CD14-positive monocyte (primary cell): ENCODE measurements at places on chromosomes 3 and 15.
A peak's percentile ranks its signal among the peaks of the same experiment; 100 is the strongest.

GRCh38 chr3:52373676-52374075 lies 57.6 kb downstream of the DNAH1 start:
- DNase-seq, result no peak

DNA sequence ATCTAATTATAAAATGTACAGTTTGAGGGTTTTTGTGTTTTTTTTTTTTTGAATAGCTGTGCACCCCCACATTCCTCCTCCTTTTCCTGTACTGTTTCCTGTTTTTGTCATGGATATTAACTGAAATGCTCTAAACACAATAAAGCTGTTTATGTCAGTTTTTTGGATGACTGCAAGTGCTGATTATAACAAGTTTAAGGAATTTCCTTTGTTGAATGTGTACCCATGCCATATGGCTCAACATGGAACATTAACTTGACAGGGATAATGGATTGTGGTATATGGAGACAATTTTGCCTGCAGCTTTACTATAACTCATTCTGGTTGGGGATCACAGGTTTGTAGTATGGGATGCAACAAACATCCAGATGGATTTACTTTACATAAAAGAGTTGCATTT lies 216.4 kb downstream of the TCF12 start:
- no peak for DNase-seq

- no peak for DNase-seq
These were observed 159.8 kb downstream of the ADAMTSL3 start for GRCh38 chr15:83813682-83814081.

GRCh38 chr3:10223676-10224639 lies 24.3 kb upstream of the TATDN2 start:
- DNase-seq, result peak; percentile 78

DNA sequence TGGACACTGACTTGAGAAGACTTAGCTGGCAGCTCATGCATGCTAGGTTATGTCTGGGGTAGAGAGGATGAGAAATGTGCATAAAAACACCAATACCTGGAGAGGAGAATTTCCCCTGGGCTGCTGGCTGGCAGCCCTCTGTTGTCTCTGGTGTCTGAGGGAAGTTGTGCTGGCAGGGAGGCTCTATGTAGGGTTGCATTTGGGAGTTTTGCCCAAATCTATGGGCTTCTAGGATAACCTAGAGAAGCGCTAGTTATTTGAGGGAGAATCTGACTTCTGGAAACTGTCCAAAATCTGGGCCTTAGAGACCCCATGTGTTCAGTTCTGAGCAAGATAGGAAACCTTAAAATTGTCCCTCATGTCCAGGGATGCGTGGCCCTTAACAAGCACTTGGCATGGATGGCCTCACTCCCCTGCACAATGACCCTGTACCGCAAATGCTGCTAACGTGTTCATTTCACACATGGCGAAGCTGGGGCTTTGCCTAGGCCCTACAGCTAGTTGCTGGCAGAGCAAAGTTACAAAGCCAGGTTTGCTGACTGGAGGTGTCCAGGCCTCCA lies 70.3 kb upstream of the ATP2B2 start:
- no peak for DNase-seq

GRCh38 chr3:106688464-106688863 lies 688.8 kb upstream of the CCDC54 start:
- DNase-seq, result no peak

- DNase-seq, result peak; percentile 13
These were observed 10.4 kb downstream of the SLITRK3 start for GRCh38 chr3:165185707-165186327.

- DNase-seq, result no peak
These were observed 6.9 kb downstream of the NCEH1 start for GRCh38 chr3:172704001-172704400.

DNA sequence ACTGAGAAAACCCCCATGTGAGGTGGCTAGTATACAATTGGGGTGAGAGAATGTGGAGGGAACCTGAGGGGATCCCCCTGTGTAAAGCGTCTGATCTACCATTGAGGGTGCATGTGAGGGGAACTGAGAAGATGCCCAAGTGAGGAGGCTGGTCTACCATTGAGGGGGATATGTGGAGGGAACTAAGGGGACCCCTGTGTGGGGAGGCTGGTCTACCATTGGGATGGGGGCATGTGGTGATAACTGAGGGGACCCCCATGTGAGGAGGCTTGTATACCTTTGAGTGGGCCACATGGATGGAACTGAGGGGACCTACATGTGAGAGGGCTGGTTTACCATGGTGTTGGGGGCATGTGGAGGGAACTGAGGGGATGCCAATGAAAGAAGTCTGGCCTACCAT lies 160.8 kb downstream of the FBLN2 start:
- DNase-seq, result no peak

DNA sequence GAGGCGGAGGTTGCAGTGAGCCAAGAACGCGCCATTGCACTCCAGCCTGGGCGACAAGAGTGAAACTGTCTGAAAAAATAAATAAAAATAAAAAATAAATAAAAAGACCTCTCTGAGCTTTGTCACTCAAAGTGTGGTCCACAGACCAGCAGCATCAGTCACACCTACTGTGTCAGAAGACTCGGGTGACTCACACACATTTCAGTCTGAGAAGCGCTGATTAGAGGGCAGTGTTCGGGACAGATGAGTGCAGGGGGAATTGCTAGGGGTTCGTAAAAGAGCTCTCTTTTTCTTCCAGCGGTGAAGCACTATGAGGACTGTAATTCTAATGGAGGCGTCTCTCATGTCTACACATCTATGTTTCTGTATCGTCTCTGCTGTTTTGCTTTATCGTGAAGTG lies 5.7 kb downstream of the PODXL2 start:
- no peak for DNase-seq

DNA sequence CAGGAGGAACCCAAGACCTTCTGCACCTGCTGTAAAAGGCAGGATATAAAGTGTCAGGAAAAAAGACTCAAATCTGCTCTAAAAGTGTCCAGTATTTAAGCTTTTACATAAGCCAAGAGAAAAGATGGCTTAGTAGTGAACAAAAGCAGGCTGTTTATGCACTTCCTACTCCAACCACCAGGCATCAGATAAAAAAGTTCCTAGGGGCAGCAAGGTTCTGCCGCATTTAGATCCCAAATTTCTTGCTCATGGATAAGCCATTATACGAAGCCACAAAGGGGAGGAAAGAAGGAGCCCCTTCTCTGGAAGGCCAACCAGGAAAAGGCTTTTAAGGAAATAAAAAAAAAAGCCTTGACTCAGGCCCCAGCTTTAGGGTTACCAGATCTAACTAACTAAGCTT lies 10.6 kb upstream of the SLC9C1 start:
- DNase-seq, result no peak

- no peak for DNase-seq
These were observed 978 bp upstream of the CMC1 start for GRCh38 chr3:28240441-28240840.
